Left cardiac atrium (tissue), 4 donors: ENCODE measurements at places on chromosomes 1 and 21. TPM values are rescaled to one million over a fixed set of nuclear protein-coding genes. Genes with fewer than 3 reads are reported as not detected.
A peak's percentile ranks its signal among the peaks of the same experiment; 100 is the strongest.

GRCh38 chr1:199264283-199264682 lies 625.4 kb downstream of the PTPRC start:
- DNase-seq, result no peak

DNA sequence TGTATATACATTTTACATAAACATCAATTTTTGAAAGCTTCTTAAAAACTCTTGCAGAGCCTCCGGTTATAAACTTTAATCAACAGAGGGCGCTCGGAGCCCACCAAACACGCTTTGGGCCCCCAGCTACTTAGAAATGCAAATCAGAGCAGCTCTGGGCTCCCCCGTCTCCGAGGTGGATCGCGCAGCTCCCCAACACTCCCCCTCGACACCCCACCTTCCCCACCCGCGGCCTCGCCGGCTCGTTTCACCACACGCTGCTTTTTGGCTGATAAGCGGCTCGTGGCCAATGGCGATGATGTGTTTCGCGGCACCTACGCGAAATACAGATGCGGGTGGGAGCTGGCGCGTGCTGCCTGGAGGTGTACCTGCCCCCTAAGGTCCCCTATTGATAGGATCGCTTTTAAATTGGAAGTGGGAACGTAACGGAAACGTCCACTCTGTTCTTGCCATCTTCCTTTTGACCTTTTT lies 1.7 kb upstream of the KIF26B start:
- peak; percentile 50 for DNase-seq

GRCh38 chr1:184567009-184567408 lies 180.2 kb downstream of the C1orf21 start:
- DNase-seq, result no peak

DNA sequence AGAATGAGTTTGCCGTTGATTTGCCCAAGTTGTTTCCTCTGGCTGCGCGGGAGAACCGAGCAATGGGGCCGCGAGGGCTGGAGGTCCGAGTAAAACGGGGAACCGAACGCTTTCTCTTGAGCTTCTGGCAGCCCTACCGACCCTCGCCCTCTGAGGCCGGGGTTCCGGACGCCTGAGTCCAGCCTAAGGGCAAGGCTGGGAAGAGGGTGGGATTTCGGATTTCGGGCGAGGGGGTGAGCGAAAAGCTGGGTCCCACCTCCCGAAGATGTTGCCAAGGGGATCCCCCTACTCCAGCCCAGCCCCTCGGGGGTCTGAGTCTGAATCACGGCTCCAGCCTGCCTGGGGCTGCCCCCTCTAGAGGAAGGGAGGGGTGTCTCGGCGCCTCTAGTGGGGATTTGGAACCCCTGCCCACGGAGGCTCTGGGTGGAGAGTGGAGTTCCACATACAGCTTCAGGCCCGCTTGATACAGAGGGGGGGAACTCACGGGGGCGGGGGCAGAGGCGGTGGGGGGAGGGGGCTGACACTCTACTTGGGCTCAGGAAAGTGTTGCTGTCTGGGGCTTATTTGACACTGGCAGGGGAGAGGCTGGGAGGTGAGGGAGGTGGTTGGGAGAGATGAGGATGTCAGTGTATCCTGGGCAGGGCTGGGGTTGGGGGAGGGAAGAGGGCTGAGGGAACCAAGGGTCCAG lies 617 bp downstream of the KIRREL1 start:
- DNase-seq, result peak; percentile 31

DNA sequence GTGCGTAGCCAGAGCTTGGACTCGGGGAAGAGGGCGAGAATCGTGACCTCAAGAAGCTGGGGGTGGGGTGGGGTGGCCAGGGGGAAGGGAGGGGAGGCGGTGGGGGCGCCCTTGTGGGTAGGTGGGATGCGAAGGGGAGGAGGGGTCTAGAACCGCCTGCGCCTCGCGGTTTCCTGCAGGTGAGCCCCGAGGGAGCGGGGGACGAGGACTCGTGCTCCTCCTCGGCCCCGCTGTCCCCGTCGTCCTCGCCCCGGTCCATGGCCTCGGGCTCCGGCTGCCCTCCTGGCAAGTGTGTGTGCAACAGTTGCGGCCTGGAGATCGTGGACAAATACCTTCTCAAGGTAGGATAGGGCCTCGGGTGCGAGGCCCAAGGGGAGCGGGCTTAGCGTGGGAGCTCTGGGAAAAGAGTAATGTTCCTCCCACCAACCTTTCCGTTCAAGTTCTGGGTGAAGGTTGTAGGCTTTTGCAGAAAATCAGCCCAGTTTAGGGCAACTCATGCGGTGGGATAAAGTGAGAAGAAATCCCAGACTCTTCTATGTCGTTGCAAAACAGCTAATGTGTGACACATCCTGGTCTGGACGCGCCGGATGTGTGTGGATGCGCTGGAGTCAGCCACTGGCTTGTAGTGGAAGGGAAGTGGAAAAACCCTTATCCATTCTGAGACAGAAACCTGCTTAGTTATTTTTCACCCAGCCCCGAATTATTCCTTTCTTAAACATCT lies 2.9 kb downstream of the LHX8 start:
- no peak for DNase-seq

TTC39A gene
- 14.8 TPM for total RNA-seq

BPNT1 gene
- 15.1 TPM for total RNA-seq

S100A12 gene
- total RNA-seq, result 5.2 TPM

S100A1 gene
- total RNA-seq, result 1,508 TPM

NEGR1 gene
- total RNA-seq, result 18.8 TPM

PCP4 gene
- total RNA-seq, result 6.8 TPM
